ENCODE measurements at places on chromosomes 6 and 20. TPM values are rescaled to one million over a fixed set of nuclear protein-coding genes. Genes with fewer than 3 reads are reported as not detected.

GRCh38 chr6:170221753-170222400 is 69.0 kb downstream of the DLL1 start:
- no peak for DNase-seq

GRCh38 chr20:37958856-37959520 is 56.1 kb downstream of the VSTM2L start:
- DNase-seq = no peak

GRCh38 chr20:14383335-14383734 is 45.9 kb upstream of the FLRT3 start:
- no peak for DNase-seq

DNA sequence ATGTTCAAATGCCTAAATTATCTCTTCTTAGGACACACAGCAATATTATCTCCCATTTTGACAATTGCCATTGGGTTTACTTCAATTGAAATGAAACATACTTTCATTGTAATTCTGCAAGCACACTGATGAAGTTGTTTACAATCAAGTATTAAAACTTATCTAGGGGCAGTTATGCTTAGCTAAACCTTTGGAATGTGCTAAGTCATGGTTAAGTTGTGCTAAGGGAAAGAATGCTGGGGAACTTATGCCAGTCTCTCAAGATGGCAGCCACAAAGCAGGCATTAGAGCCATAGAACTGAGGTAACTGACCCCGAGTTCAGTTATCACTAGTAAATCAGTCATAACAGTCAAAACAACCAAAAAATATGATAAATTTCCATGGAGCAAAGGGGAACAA is 59.1 kb upstream of the NT5E start:
- no peak for DNase-seq

DNA sequence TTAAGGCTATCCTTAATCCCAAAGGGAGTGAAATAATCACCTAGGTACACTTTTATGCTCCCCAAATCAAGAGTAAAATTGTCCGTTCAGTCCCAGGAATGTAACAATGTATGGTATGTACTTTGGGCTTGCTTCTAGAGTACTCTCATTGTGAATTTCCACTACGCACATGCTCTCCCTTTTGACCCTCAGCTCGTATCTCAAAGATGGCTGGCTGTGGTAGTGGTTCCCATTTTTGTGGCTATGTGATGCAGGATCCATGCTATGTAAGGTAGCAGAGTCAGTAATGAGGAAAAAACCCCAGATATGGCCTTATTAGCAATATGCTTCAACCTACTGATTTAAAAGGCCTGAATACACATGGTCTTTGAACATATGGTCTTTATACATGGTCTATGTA is 133.7 kb downstream of the DST start:
- no peak for DNase-seq

DNA sequence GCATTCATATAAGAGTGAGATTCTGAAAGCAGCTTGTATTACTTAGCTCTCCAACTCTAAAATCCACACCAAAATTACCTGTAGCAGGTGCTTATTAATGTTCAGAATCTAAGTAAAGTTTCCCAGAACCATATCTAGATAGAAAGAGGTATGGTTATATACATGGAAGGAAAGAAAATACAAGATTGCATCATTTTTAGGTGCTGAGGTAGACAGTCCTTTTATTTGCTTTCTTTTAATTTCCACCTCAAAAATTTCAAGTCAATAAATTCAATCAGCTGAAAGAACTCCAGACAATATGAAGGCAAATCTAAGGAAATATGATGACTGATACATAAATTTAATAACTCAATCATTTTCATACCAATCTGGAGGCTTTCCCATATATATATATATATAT is 521.9 kb downstream of the PKHD1 start:
- DNase-seq = no peak

DNA sequence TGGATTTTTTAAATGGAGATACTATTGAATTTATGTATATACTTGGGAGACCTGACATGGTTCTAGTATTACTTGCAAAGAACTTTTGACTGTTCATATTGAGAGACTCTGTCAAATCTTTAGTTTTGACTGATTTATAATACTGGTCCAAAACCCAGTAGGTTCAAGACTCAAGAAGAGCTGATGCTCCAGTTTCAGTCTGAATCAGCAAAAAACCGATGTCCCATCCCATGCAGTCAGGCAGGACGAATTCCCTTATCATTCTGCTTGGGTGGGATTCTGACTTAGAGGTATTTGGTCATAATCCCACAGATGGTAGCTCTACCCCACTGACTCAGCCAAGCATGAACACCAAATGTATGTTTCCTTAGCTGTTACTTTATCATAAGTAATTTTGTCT is 29.5 kb downstream of the ZNF334 start:
- DNase-seq = no peak

DNA sequence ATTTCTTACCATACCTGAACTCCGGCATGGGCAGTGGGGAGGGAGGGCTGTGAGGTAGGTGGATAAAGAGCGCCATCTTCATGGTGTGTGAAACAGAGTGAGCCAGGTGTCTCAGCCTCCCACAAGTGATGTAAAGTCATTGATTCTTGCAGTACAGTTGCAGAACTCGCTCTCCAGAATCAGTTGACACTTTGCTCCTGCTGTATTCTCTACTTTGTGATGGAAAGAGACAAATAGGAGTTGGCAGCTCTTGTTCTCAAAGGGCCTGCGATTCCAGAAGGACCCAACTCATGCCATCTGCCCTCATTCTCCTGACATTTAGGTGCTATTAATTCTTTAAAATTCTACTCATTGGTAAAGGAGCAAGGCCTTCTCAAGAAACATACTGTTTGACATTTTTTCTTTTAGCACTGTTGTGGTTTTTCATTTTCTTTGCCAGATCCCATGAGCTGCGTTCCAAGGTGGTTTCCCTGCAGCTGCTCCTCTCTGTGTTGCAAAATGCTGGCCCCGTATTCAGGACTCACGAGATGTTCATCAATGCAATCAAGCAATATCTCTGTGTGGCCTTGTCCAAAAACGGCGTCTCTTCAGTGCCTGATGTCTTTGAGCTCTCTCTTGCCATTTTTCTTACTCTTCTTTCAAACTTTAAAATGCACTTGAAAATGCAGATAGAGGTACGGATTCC is 49.3 kb downstream of the ARFGEF2 start:
- DNase-seq = no peak

The KATNA1 gene
- total RNA-seq = 12.5 TPM

The GPX6 gene
- total RNA-seq = not detected

The TXLNB gene
- total RNA-seq = 0.41 TPM
